ENCODE measurements at places on chromosomes 4 and X. TPM values are rescaled to one million over a fixed set of nuclear protein-coding genes. Genes with fewer than 3 reads are reported as not detected.

Gene ADH1B
- total RNA-seq = 0.43 TPM

Gene TMSB15B
- total RNA-seq = 3.5 TPM

Gene AKAP4
- not detected for total RNA-seq

Gene SLIT2
- total RNA-seq = 20.7 TPM

Gene FRMPD4
- total RNA-seq = 3.9 TPM

Gene HSFX2
- not detected for total RNA-seq

Gene XK
- total RNA-seq = 0.86 TPM

DNA sequence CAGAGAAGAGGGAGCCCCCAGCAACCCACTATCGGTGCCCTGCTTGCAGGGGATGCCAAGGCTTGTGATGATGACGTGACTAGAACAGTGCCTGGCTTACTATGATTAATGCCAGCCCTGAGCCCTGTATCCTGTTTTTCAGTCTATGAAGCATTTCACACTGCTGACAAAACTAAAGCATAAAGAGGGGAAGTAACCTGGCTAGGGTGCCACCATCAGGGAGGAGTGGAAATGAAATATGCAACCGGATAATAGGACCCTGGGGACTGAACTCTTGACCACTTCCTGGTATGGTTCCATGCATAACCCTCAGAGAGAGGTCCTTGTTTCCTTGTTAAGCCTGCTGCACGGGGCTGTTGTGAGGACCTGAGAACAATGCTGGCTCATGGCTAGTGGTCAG is 50.3 kb downstream of the MED28 start:
- no peak for DNase-seq

GRCh38 chr4:35965300-35965699 is 279.0 kb downstream of the ARAP2 start:
- no peak for DNase-seq

DNA sequence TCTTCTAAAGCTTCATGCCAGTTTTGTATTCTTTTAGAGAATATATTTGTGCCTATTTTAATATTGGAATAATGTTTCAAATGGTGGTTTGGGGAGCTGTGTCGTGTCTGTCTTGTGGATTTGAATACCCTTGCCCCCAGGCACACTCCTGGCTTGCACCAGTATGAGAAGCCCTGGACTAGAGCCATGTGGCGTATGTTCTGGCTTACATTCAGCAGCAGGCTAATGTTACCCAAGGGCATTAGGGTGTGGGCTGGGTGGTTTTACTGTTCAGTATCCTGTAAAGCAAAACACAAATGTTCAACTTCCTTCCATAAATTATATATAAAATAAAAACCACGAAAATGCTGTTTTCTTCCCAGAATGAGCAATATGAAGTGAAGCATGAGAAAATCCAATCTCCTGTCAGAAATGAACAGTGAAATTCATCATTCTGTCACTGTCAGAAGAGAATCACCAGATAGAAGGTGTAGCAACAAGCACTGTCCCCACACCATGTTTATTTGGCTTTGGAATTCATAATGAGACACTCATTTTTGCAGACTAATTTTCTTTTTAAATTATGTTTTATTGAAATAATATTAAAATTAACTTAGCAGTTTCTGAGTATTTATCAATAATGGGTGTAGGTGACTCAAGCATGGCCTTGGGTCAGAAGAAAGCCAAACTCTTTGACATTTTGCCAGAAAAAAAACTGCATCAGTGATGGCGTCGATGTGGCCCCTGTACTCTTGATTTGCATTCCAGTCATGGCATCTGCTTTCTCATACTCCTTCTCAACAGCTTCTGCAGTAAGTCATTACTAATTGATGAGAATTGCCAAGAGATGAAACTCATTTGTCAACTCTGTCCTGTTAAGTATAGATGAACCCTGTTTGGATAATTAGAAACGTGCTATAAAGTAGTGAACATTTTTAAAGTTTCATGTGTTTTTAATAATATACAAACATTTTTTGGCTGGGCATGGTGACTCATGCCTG is 43.8 kb downstream of the WWC2 start:
- peak; percentile 80 for DNase-seq

GRCh38 chr4:102552781-102553180 is 51.6 kb downstream of the NFKB1 start:
- no peak for DNase-seq

- no peak for DNase-seq
Measured at GRCh38 chr4:41504167-41504818, 33.7 kb upstream of the LIMCH1 start.

DNA sequence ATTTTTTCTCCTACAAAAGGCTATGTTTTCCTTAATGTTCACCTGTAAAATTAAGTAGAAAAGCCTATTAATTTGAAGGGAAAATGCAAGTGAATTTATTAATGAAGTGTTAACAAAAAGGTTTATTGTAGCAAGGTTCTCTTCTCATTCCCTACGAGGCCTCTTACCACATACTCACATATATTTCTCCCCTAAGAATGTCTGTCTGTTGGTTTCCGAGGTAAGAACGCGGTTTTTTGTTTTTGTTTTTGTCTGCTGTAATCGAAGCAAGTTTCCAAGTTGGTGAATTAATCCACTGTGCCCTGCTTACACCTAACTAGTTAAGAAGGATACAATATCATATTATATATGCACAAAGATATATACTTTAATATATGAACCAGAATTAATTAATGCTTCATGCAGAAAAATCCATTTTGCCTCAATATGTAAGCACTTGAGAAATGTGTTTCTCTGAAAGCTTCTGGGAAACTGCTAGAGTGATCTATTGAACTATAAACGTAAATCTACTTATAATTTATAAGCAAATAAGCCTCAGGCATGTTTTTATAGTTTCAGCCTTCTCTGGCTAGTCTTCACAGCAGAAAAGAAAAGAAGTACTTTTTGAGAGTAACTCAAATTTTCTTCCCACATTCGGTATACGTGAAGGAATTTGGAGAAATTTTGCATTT is 120.8 kb downstream of the EGF start:
- no peak for DNase-seq

DNA sequence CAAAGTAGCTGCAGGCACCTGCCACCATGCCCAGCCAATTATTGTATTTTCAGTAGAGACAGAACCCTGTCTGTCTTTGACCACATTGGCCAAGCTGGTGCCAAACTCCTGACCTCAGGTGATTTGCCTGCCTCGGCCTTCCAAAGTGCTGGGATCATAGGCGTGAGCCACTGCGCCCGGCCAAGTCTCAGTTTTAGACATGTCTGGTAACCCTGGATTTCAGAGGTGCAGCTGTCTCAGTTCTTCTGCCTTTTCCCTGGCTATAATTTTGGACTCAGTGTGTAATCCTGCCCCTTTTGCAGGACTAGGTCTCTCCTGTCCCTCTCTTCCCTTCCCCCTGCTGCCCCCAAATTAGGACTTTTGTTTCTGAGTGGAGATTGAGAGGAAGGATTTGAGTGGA is 46.6 kb downstream of the FAM193A start:
- no peak for DNase-seq

GRCh38 chr4:177339477-177340374 is 30.1 kb downstream of the NEIL3 start:
- peak; percentile 53 for DNase-seq

DNA sequence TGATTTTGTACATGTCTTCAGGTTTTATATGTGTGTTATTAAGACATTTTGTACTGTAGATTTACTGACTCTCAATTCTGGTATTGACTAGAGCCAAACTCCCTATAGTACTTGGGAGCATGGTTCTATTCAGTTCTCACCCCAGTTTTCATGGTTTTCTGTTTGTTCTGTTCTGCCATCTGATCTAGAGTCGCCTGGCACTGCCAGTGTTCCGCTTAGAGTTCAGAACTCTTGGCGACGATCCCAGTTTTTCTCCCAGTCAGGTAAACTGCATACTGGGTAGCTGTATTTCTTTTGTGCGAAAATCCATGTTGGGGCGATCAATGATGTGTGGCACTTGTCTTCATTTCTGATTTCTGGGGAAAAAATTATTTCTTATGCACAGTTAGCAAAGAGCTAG is 78.0 kb downstream of the PHOX2B start:
- DNase-seq = no peak

DNA sequence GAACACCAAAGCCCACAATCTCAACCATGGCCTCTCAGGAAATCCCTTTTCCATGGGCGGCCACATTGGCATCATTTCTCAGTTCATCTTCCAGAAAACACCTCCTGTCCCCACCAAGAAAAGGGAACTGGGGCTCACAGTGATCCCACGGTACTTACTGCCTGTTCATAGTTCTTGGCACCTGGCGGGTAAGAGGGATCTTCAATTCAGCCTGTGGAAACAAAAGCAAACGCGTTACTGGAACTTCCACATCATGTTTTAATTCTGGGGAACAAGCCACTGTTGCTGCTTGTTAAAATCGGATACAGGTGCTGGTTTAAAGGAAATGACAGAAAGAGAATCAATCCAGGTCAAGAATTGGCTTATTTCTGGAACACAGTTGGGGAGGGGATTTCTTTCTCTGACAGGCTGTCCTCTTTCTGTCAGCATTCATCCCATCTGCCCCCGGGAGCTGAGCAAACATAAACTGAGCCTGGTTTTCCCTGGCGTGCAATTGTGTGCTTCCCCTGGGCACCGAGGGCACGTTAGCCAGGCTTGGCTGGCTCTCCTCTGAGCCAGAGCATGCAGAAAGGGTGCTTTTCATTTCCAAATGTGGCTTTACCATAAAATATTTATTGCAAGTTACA is 16.8 kb downstream of the CLNK start:
- DNase-seq = no peak

DNA sequence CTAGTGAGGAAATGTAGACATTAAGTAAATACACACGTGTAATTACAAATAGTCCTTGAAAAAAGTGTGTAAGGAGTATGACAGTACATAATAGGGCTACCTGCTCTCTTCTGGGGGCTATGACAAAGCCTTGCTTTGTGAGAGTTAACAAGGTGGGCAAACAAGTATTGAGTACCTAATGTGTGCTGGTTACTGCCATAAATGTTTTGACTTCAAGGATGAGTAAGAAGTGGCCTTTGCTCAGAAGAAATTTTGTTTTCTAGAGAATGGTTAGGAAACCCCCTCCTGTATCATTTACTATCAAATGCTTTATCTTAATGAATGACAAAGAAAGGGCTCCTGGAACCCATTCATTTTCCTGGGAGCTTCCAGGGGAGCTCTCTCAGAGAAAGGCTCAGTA is 167.0 kb upstream of the CASK start:
- no peak for DNase-seq

DNA sequence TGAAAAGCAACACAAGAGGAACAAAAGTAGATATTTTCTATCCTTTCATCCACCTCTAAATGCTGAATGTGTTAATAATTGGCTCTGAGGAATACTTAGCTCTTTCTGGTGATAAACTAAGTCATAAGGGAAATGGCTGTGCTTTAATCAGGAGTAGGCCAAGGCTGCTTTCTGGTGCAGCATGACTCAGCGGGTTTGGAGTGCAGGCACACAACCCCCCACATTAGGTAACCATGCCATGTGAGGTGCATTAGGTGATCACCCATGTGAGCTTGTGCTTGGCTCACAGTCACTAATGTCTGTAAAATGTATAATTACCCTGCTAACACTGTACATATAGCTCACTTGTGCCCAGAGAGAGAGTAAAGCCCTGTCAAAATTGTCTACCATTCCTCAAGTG is 57.2 kb downstream of the USP38 start:
- peak; percentile 28 for DNase-seq

DNA sequence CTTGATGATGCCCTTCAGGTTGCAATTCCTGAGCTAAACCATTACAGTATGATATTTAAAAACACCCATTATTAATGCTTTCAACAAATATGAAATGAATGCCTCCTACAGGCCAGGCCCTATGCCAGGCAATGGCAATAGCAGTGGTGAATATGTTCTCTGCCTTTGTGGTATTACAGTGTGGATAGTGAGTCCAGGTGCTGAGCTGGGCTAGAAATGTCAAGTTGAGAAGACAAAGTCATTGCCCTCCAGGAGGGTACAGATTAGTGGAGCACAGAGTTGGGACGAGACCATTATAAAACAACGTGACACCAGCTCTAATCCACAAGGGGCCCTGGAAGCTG is 81.9 kb downstream of the RBM47 start:
- DNase-seq = no peak

DNA sequence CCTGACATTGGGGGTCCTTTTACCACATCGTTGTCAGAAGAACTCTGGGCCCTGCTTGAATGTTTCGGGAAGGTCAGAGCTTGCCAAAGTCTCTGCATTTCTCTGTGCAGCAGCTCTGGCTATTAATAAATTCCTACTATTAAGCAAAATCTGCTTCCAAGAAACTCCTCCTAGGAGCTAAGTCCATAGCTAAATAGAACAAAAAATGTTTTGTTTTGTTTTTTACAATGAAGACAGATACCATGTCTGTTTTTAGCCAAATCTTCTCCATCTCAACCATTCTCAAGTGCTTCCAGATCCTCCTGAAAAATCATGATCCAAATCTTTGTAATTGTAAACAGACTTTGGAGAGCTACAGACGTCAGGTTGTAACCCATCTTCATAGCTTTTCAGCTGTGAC is 161.6 kb downstream of the SPATA18 start:
- DNase-seq = no peak

Measured in fibroblast of villous mesenchyme (primary cell).